HepG2 (cell line): ENCODE measurements at places on chromosomes 16 and 17. TPM values are rescaled to one million over a fixed set of nuclear protein-coding genes. Genes with fewer than 3 reads are reported as not detected.

- DNase-seq, result no peak
Measured at GRCh38 chr16:81519301-81520150, 74.9 kb downstream of the CMIP start.

- DNase-seq, result no peak
Measured at GRCh38 chr17:10798332-10798749, 5.6 kb downstream of the TMEM238L start.

- DNase-seq, result no peak
Measured at GRCh38 chr17:52158450-52159042, at the start of gene CA10. Gene CA10, minus strand, starts transcription at chr17:52158714.

SAMD14 gene
- total RNA-seq, result 0.07 TPM in 1 of 2 replicates, not detected in the other

DNA sequence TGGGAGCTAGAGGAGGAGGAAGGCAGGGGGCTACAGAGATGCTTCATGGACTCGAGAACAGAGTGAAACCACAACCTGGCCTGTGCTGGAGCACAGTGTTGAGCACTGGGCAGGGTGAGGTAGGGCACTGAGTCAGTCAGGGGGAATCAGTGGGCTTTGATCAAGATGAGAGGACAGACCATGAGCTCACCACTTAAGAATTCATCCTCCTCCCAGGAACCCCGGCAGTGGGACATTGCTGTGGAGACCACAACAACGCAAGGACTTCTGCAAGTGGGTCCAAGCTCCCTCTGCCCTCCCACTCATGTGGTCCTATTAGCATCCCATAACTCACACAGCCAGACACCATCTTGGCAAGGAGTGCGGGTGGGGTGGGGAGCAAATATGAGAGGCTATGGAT, 1.7 kb upstream of the CES5A start:
- no peak for DNase-seq

- DNase-seq, result no peak
Measured at GRCh38 chr17:43327834-43328420, 70.9 kb upstream of the ARL4D start.

GRCh38 chr17:9977180-9977575, 72.1 kb upstream of the RCVRN start:
- DNase-seq, result no peak

CDT1 gene
- total RNA-seq, result 16.5 and 23.1 TPM in 2 replicates

DNA sequence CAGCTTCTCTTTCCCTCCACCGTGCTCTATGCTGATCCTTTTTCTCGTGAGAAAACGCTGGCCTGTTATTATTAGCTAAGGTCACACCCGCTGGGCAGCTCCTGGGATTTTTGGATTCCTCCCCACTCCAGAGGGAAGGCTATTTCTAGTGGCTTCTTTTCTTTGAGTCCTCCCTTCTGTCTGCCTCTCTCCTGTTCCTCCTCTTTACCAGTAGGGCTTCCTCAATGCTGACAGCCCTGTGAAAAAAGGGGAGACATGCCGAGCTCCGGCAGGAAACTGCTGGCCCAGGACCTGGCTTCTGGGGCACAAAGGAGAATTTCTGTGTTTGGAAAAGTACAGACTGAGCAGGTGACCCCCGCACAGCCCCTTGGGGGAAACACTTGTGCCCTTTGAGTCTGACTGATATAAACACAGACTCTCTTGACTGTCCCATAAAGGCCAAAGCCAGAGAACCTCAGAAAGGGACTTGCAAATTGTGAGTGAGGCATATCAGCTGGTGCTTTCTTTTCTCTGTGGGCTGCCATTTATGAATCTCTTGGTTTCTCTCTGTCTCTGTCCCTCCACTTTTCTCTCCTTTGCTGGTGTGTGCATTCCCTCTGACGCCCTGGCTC, 14.0 kb upstream of the RNF135 start:
- DNase-seq, result no peak

DNA sequence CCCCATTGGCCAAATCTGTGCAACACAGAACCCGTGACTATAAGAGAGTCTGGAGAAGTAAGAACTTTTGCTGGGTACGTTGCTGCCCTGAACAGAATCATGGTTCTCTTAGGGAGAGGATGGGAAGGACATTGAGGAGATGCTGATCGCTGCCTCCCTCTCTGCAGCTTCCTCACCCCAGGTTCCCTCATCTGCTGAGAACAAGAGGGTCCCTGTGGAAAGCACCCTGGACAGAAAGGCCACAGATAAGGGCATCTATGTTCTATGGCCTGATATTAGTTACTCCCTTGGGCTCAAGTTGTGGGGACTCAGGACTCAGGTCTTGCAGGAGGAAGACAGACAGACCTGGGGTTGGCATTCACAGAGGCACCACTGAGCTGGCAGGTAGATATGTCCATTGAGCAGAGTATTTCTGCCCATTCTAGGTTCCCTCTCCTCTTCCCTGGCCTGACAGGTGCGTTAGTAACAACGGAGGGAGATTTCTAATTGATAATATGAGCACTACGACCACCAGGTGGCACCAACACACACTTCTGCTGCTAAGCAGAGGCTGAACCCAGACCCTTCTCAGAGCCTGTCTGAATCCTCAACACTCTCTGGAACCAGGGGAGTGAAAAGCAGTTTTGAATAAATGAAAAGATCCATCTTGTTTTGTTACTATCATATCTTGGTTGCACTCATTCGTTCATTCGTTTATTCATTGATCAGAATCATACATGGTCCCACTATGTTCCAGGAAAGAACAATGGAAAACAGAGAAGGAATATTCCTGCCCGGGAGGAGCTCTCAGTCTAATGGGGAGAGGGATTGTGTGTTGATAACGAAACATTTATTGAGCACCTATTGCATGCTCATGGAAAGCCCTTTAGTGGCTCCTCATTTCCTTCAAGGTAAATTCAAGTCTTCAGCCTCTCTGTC, 56.4 kb downstream of the SLC6A2 start:
- DNase-seq, result peak; percentile 61

RNU2-1 gene
- not detected in 2 replicates for total RNA-seq

RNF43 gene
- total RNA-seq, result 51.4 and 53.4 TPM in 2 replicates

GRCh38 chr17:77872199-77872598, 86.3 kb upstream of the TNRC6C start:
- no peak for DNase-seq

DNA sequence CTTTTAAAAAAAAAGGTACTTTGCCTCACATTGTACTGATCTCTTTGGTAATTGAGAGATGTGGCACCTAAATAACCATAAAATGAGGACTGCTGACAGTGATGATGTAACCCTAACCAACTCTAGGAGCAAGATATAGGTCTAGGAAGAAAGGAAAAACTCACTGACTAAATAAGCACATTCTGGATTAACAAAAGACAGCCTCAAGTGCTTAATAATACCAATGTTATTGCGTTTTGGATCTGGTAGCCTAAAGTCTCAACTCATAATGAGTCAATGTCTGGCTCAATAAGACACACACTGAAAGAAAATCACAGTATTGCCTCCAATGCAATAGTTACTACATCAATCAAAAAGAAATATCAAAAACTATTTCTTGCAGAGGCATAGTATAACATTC, 3.0 kb downstream of the ERN1 start:
- no peak for DNase-seq

GRCh38 chr17:71203953-71204352, 916.9 kb upstream of the SOX9 start:
- DNase-seq, result no peak

SMYD4 gene
- 9.8 and 11.3 TPM in 2 replicates for total RNA-seq

DNA sequence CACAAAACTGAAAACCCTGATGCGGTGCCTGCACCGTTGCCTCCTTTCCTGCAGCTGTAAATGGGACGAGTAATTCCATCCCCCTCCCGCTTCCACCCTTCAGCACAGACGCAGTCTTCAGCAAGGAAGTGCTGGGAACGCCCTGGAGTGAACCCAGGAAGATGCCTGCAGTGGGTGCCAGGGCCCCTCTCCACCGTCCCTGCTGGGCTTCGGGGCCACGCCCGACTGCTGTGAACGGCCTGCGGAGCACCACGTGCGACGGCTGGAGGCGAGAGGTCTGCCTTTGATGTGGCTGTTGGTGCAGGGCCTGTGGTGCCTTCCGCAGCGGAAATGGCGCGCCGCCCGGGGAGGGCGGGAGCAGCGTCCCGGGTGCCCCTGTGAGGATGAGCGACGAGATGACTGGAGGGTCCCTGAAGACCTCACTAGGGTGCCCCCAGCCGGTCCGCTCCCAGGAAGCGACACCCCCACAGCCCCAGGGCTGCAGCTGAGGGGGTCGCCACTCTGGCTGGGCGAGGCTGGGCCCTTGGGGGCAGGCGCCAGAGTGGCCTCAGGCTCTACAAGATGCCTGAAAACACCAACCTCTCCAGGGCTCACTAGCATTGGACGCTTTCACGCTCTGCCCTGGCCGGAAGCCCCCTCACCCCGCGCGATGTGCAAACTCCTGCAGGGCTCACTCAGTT, 749 bp upstream of the MC1R start:
- peak; percentile 90 for DNase-seq

GRCh38 chr16:68257906-68258800, 6.2 kb upstream of the SLC7A6 start:
- DNase-seq, result peak; percentile 95

FAM222B gene
- total RNA-seq, result 3.5 and 4.7 TPM in 2 replicates

DNA sequence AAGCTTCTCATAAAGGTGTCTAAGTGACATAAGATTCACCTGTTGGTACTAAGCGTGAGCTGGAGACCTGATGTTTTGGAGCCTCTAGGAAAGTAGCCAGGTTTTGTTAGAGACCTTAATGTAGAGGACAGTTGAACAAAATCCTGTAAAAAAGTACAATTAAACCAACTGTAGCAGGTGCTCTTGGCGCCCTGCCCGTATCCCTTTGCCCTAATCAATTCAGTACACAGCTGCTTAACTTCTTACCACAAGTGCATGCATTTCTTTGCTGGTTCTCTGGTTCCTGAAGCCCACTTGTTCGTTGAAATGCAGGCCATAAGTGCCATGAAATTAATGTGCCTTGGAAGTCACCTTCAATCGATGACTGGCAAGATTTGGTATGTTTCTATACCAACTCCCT, 24.4 kb downstream of the GLP2R start:
- DNase-seq, result no peak

C1QL1 gene
- total RNA-seq, result 0.11 TPM in 1 of 2 replicates, not detected in the other

GSPT1 gene
- total RNA-seq, result 316 and 449 TPM in 2 replicates

PIGQ gene
- 8.4 and 19.7 TPM in 2 replicates for total RNA-seq

CCL17 gene
- total RNA-seq, result not detected in 2 replicates

GRCh38 chr17:79341222-79341780, 266.7 kb downstream of the ENGASE start:
- DNase-seq, result no peak

DNA sequence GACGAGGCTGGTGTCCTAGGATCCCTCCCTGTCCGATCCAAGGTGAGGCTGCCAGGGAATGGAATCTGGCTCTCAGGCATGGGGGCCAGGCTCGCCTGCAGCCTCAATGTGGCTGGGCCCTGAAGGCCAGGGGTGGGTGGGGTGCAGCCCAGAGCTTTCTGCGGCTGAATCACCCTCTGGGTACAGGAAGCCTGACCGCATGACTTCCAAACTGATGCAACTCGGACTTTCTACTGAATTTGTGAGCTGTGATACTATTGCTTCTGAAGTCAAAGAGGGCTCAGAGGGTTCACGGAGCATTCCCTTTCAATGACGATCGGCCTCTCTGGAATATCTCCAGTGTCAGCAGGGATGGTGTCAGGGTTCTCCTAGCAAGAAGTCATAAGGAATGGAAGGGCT, 123.7 kb downstream of the METRNL start:
- DNase-seq, result peak; percentile 72

LGALS9B gene
- not detected in 2 replicates for total RNA-seq

MT1E gene
- total RNA-seq, result 1,072 and 1,398 TPM in 2 replicates

- DNase-seq, result no peak
Measured at GRCh38 chr17:74334393-74335039, 8.5 kb downstream of the KIF19 start.

DNA sequence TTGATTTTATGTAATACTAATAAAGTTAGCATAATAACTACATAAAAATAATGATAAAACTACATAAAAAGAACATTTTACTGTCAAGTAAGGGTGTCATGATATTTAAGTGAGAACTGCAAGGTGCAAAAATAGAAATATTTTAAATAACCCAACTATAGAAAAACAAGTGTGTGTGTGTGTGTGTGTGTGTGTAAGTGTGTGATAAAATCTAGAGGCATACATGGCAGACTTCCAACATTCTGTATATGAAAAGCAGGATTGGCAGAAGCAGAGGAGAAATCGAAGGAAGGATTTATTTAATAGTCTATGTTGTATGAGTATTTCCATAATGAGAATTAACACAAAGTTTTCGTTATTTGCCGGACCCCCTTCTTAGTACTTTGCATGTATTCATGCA, 334.1 kb downstream of the KCNJ2 start:
- no peak for DNase-seq

DNA sequence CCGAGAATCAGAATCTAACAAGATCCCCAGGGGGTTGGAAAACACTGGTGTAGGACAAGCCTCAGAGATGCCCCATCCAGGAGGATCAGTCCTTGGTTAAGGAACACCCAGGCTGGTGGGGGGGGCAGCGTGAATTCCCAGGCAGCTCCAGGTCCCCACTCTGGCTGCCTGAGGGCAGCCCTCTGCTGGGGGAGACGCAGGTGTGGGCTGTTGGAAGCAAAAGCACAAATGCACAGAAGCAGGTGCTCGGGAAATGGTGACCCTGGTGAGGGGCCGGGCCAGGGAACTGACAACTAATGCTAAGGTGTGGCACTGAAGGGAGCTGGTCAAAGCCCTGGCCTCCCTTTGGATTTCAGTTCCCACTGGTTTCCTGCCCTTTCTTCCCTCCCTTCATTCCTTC, 140.8 kb upstream of the CDH5 start:
- DNase-seq, result no peak

RPRML gene
- not detected in 2 replicates for total RNA-seq

GRCh38 chr17:28370035-28370743, at the start of gene VTN:
Gene VTN, minus strand, starts transcription at chr17:28370307. Its CDS starts 104 bp downstream, at chr17:28370203.
- peak; percentile 98 for DNase-seq

CDK10 gene
- total RNA-seq, result 1.2 and 2.5 TPM in 2 replicates

ORC6 gene
- total RNA-seq, result 57.3 and 69.8 TPM in 2 replicates

DNA sequence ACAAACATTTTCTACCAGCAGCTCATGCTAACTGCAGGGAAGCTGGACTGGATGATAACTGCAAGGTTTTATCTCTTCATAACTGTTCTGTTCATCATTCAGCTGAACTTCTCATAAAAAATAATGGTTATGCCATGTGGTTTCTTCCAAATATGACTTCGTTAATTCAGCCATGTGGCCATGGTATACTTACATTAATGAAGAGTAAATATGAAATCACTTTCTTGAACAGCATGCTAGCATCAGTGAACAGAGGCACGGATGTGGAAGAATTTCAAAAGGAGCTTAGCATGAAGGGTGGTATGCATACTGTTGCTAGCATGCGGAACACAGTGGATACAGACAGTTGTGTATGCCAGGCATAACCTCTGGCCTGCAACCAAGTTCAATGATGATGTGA, 1417.0 kb upstream of the CDH8 start:
- no peak for DNase-seq

MYH8 gene
- not detected in 2 replicates for total RNA-seq

TMED6 gene
- total RNA-seq, result 6.4 and 14.4 TPM in 2 replicates

GRCh38 chr17:27471321-27472269, 15.3 kb downstream of the KSR1 start:
- no peak for DNase-seq

GRCh38 chr17:68595496-68595895, 5.7 kb downstream of the FAM20A start:
- no peak for DNase-seq

- DNase-seq, result no peak
Measured at GRCh38 chr17:29615048-29615385, 7.7 kb downstream of the CORO6 start.

- DNase-seq, result peak; percentile 52
Measured at GRCh38 chr16:30858829-30859423, 35.0 kb downstream of the BCL7C start.

GRCh38 chr17:81298991-81299738, 4.1 kb upstream of the SLC38A10 start:
- no peak for DNase-seq

TMEM100 gene
- total RNA-seq, result not detected in 2 replicates

SEZ6 gene
- not detected in 2 replicates for total RNA-seq

GRCh38 chr17:32901743-32902142, 24.8 kb upstream of the MYO1D start:
- DNase-seq, result no peak
